ENCODE measurements at places on chromosomes 5 and 9.

DNA sequence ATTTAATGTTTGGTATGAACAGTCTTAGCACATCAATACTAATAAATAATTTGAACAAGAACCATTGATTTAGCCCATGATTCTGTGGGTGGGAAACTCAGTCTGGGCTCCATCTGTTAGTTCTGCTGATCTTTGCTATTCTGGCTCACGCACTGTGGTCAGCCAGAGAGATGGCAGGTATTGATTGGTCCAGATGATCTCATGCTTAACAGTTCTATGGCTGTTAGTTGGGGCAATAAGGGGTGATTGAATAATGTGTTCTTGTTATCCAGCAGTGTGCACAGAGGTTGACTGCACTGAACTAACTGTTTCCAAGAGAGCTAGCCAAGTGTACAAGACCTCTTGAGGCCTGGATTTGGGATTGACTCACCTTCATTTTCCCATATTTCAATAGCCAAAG lies 824.3 kb downstream of the SEMA5A start:
- no peak for DNase-seq

DNA sequence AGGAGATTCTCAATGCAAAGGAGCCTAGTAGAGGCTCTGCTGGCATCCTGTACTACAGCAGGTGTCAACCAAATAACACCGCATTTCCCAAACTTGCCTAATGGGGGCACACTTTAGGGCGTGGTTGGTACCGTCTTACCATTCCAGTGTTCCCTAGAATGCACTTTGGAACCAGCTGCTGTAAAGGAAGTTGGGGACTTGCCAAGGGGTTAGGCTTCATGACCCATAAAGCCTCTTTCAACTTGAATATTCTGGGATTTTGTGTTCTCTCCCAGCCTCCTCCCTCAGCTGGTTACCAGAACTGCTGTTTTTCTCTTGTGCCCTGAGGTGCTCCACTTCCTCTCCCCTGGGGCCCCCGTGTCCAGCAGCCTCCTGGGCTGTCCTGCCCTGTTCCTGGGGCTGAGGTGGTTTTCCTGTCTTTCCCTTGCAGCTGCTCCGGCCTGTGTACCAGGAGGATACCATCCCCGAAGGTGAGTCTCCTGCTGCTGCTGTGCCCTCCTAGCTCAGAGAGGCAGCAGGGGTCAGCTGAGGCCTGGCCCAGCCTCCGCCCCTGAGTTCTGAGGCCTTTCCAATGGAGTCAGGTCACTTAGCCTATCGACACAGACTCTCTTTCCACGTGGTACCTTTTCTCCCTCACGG lies 44.7 kb downstream of the RGS3 start:
- DNase-seq, result no peak

GRCh38 chr5:57441557-57441956 lies 41.1 kb downstream of the ACTBL2 start:
- DNase-seq, result no peak

- DNase-seq, result no peak
Observed at GRCh38 chr5:65805089-65805488, 83.1 kb downstream of the NLN start.

DNA sequence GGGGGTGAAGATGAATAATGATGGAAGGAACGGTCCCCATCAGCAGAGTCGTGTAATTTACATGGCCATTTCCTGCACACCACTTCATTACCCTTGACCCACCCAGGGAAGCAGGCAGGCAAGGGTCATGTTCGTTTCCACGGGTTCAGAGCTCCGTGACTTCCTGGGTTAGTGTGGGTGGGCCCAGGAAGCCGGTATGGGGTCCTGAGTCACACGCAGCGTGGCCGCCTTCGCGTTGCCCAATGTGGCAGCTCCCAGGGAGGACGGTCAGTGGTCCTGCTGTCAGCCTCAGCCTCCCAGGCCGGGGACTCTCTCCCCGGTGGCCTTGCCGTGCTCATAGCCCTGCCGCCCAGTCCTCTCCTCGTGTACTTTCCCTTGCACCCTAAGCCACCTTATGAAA lies 5.1 kb upstream of the TERT start:
- DNase-seq, result no peak

- DNase-seq, result no peak
Observed at GRCh38 chr5:144089401-144090021, 80.9 kb downstream of the YIPF5 start.

GRCh38 chr5:1298067-1298551 lies 3.2 kb upstream of the TERT start:
- no peak for DNase-seq

- DNase-seq, result no peak
Observed at GRCh38 chr9:97309260-97309659, 1.8 kb downstream of the CCDC180 start.

Data from stimulated activated CD4-positive, alpha-beta T cell treated with anti-CD3 and anti-CD28 coated beads, TNF-alpha, amount 100 ng/mL, for 24 hours (primary cell).